ENCODE measurements at places on chromosomes 1 and 21.

GRCh38 chr1:151905070-151905442, 4.3 kb downstream of the THEM4 start:
- no peak for DNase-seq

DNA sequence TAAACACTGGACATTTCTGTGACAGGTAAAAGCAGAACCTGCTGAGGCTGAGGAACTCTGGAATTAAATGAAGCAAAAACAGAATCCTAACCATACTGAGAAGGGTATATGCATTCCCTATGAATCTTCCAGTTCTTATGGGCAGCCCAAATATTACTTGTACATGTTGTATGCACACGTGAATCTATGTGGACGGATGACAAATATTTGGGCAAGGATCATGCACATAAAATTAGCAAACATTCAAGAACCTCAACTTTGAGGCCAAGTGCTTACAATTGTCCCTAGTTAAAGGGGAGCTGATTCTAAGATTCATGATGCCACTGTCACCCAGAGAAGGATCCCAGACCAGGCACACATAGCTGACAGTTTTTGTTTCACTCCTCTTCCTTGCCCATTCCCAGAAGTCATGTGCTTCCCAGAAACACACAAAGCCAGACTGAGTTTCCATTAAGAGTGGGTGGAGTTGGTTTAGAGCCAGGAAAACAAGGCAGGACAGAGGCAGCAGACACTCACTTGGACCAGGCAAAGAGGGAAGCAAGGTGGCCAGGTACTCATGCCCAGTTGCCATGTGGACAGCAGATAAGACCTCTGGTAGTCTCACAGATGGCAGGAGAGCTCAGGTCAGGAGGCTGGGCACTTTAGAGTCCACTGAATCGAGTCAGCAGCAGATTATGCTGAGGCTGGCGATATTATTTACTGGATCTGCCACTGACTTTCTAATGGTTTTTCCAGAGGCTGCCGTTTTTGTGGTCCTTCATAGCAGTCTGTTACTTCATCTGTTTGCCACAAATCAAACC, 25.6 kb downstream of the AK2 start:
- no peak for DNase-seq

DNA sequence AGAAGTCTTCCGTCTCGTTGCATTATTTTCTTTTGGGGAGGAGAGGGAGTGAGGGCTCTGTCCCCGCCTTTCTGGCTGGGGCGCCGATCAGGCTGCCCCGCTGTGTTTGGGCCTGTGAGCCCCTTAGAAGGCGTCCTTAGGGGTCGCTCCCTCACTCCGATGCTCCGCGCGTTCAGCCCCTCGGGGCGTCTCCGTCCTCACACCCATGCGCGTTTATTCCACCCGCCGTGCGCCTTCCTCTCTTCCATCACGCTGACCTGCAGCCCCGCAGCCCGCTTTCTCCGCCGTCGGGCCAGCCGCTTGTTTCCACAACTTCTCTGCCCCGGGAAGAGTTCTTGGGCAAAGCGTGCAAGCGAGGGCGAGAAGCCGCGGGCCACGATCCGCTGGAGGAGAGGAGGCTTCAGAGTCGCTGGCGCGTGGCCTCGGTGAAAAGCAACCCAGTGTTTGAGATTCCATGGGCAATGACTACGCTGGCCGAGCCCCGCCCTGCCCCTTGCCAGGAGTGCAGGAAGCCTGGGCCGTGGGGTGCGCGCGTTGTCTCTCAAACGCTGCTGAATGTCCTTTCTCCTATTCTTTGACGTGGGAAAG, 27.7 kb downstream of the TRIM11 start:
- no peak for DNase-seq

DNA sequence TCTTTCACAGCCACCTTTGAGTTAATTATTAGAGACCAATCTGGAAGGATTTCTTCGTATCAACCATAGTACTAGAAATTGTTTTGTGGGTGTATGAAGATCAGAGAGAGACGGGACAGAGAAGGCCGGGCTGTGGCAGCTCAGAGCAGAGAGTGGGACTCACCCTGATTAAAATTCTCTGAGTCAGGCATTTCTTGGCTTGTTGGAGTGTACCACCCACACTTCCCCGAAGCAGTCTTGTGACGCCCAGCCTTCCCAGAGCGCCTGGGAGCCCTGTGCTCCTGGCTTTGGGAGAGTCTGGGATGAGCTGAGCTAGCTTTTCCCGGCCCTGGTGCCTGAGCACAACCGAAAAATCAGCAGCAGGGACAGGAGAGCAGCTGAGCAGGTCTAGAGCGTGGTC, 19.4 kb downstream of the PLEKHM2 start:
- no peak for DNase-seq

- no peak for DNase-seq
These were observed 1.8 kb downstream of the NCDN start for GRCh38 chr1:35559317-35559944.

- no peak for DNase-seq
These were observed 569 bp downstream of the RCAN3 start for GRCh38 chr1:24503059-24503751.

GRCh38 chr1:114274621-114275317, 121.1 kb upstream of the SYT6 start:
- no peak for DNase-seq

DNA sequence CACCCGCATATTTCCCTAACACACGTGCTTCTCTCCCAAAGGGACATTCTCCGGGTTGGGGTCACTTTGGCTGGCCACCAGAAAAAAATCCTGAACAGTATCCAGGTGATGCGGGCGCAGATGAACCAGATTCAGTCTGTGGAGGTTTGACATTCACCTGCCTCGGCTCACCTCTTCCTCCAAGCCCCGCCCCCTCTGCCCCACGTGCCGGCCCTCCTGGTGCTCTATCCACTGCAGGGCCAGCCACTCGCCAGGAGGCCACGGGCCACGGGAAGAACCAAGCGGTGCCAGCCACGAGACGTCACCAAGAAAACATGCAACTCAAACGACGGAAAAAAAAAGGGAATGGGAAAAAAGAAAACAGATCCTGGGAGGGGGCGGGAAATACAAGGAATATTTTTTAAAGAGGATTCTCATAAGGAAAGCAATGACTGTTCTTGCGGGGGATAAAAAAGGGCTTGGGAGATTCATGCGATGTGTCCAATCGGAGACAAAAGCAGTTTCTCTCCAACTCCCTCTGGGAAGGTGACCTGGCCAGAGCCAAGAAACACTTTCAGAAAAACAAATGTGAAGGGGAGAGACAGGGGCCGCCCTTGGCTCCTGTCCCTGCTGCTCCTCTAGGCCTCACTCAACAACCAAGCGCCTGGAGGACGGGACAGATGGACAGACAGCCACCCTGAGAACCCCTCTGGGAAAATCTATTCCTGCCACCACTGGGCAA, 59.1 kb downstream of the LACTBL1 start:
- no peak for DNase-seq

DNA sequence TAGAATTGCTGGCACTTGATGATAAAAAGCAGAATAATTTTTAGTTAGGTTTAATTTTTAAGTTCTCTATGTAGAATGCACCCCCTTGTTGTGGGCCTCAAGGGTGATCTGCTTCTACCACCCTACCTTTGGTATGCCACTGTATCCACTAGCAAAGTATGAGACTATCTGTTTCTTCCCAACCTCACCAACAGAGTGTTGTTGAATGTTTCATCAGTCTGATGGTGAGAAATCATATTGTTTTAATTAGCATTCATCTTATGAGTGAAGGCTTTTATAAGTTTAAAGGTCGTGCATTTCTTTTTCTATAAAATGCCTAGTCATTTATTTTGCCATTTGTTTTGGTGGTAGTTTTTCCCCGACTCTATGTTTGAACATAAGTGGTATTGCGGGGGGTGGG, 141.0 kb downstream of the MAGI3 start:
- DNase-seq = no peak

DNA sequence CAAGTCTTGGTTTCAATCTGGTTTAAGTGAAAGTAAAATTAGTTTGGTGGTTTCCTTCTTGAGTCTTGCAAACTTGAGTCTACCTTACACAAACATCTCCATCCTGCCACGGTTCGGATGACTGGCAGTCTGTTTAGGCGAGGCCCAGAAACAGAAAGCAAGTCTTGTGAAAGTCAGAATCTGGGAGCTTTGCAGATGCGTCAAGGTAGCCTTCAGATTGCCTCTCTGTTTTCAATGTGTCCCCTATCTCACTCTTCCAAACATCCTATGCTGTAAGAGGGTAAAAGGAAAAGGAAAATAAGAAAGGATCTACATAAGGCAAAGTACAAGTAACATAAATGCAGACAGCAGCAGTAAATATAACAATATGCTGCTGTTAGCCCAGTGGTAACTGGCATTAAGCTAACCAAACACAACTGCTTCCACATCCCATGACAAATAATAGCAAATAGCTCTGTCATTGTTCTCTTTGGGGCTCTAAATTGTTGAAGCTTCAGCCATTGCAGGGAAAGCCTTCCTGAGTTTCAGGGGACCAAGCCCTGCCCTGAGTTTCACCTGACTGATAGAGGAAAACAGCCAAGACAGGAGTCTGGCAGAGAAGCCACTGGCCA, 26.2 kb upstream of the C1orf105 start:
- DNase-seq = no peak

- DNase-seq = no peak
These were observed 355.4 kb downstream of the PTPRU start for GRCh38 chr1:29591601-29592260.

DNA sequence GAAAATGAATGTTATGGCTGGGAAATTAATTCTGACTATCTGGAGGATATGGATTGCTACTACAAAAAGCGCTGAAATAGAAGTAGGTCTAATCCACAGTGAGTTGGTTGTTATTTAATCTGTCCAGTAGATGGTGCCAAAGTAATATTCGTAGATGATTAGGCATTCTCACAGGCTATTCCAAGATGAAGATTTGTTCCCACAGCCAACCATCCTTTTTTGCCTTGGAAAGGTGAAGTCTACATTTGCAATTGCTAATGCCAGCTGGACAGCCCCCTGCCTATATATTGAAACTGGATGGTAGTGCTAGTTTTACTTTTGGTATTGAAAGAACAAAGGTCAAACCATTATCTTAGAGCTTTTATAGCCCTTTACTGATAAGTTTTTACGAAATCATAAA, 43.8 kb downstream of the RBM11 start:
- peak; percentile 33 for DNase-seq
